NCI-H2171 (cell line): ENCODE measurements at places on chromosomes 1 and 21.

DNA sequence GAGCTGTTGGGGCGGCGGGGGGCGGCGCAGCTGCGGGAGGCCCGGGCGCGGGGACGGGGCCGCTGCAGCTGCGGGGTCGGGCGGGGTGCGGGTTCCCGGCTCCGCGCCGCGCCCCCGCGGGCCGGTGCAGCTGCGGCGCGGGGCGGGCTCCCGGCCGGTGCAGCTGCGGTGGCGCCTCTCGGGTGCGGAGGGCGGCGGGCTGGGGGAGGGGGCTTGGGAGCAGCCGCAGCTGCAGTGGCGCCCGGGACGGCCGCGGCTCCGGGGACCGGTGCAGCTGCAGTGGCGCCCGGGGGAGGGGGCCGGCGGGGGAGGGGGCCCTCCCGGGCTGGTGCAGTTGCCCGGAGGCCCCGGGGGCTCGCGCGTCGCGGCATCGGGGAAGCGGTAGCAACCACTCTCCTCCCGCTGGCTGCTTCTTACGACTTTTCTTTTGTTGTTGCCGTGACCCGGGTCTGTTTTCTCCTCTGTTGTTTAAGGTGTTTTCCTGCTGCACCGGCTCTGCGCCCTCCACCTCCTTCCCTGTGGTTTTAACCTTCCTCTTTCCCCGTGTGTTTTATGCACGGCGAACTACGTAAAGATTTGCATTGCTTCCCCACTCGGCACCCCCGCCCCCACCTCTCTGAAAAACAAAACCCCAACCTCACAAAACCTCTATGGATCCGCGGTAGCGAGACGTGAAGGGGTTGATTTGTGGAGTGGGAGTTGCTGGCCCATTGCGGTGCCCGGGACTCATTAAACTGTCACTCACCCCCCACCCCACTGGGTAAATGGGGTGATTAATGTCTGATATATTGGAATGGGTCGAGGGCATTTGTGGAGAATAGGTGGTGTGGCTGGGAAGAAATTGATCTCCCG is 1.7 kb upstream of the ZBTB18 start:
- DNase-seq = peak; percentile 32

- no peak for DNase-seq
Observed at GRCh38 chr1:111202366-111202706, 1.9 kb upstream of the DENND2D start.

GRCh38 chr21:14943616-14944015 is 121.2 kb downstream of the NRIP1 start:
- DNase-seq = no peak

DNA sequence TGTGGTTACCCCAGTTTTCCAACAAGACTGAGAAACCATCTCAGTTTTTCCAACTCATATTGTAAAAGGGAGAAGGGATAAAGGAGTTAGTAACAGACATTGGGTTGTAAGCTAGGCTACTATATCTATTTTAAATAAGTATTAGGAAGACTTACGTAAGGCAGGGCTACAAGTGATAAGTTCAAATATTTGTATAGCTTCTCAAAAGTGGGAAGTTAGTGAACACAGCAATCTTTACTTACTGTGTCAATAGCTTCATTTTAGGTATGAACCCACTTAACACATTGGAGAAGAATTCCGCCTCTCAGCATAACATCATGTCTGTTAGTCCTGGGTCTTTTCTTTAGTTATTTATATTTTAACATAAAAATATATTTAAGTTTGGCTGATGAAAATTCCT is 320.1 kb downstream of the TPR start:
- no peak for DNase-seq

GRCh38 chr1:210706246-210706645 is 377.5 kb downstream of the HHAT start:
- DNase-seq = no peak

GRCh38 chr1:147840909-147841308 is 61.7 kb upstream of the GJA8 start:
- no peak for DNase-seq

DNA sequence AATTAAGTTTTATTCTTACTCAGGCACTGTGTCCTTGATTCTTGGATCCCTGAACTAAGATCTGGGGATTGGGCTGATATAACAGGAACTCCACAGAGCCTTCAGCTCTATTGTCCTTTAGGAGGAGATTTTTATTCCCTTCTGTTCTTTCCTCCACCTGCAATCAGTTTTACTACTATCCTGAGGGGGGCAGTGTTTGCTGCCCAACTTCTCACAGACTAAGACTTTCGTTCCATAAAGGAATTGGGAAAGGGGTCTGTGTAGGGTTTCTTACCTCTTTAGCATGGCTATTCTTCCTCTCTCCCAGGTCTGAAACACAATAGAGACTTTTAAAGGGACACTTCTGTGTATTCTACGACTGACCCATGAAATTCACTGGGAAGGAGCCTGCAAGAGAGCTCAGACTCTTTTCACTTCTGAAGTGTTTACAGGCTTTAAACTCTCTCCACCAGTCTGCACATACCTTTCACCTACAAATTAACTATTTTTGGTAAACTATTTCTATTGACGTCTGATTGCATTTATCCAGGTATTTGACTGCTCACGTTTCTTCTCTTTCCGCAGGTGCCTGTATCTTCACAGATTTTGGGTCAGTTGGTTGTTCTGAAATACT is 103.3 kb upstream of the DEPDC1 start:
- DNase-seq = no peak

DNA sequence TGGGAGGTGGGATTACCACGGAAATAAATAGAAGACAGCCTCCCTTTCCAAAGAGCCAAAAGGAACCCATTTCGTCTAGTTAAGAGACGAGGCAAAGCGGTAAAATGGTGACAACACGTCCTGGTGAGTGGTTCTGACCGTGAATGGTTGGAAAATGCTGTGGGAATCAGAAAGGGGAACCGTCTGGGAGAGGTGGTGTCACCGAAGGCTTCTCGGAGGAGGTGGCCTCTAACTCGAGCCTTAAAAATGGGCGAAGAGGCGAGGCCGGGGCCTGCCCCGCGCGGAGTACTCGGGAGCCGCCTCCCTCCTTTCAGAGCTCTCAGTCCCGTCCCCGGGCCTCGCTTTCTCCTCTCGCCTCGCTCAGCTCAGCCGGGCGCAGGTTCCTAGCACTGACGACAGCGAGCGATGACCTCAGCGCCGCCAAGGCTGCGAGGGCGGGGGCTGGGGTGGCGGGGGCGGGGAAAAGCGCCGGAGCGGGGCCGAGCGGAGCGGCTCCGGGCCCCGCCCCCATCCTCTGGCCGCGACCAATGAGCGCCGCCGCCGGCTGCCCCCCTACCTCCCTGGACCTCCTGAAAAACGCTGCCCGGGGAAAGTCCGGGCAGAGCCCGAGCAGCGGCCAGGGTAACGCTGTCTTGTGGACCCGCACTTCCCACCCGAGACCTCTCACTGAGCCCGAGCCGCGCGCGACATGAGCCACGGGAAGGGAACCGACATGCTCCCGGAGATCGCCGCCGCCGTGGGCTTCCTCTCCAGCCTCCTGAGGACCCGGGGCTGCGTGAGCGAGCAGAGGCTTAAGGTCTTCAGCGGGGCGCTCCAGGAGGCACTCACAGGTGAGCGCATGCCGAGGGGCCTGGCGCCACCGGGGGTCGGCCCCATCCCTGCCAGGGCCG is at the start of gene BTG2:
Gene BTG2 (plus strand): TSS at position 601 of the 890 bp plus-strand sequence. CDS start 88 bp downstream, at position 689.
- peak; percentile 86 for DNase-seq

DNA sequence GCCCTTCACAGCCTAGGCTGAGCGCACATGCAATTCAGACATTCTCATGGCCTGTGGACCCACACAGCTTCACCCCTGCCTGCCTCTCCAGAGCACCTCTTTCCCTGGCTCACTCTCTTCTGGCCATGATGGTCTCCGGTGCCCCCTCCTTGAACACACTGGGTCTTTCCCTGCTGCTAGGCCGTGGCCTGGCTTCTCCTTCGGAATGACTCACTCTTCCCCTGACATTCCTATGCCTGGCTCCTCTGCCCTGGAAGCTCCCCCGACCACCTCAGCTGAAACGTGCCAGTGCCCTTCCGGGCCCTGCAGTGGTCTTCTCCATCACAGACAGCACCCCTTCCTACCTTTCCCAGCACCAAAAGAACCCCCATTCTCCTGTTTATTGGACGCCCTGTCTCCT is 28.3 kb downstream of the EPHA8 start:
- no peak for DNase-seq

GRCh38 chr1:33141781-33142180 is 40.1 kb downstream of the TRIM62 start:
- DNase-seq = no peak

DNA sequence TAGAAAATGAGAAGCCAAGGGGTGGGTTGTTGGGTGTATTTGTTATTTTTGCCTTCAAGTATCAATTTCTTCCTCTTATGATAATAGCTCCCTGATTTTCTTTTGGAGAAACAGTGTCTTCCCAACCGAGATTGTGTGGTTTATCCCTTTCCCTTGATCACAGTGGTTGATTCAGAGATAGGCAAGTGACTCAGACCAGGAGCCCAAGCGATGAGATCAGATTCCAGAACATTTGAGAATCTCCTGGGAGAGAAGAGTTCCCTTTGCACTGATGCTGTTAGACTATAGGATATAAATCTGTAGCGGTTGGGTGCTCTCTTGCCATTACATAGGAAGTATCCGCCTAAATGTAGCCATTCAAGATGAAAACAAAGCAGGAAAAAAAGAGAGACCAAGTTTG is 90.1 kb upstream of the WDR26 start:
- DNase-seq = no peak

GRCh38 chr1:156048663-156049258 is 4.8 kb downstream of the UBQLN4 start:
- DNase-seq = no peak

- DNase-seq = no peak
Observed at GRCh38 chr21:33033094-33033951, 7.6 kb downstream of the OLIG2 start.

DNA sequence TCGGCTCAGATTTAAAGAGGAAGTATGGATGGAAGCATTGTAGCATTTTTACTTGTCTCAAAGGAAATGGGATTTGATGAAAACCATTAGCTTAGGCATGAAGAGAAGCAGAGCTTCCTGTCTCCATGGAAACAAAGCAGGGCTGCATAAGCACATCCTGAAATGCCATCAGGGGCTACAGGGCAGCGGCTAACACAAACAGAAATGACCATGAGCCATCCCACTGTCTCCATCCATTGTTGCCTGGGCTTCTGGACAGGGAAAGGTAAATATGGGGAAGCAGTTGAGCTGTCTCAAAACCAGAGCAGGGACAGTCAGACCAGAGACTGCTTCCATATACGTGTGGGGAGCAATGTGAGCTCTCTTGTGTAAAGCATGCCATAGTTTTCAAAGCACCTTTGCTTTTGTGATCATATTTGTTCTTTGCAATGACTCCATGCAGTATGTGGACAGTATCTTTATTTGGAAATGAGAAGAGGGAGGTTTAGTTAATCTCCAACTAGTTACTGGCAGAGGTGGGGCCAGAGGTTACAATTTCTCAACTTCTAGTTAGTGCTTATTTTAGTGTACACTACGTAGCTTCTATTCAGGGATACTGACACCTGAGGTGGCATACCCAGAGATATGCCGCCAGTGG is 176.1 kb downstream of the CACNA1E start:
- DNase-seq = no peak

DNA sequence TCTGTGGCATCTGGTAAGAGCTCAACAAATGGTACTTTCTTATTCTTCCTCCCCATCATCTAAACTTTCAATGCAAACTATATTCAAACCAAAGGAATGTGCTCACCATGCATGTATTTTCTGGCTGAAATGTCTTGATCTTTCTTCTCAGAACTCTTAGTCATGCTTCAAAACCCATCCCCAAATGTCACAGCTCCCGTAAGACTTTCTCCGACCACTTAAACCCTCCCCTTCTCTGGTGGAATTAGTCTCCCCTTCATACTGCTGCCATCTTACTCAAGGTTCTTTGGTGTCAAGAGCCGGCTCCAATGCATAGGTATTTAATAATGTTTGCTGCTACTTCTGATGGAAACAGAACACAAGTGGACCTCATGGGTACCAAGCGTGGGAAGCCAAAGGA is 538.1 kb downstream of the MATN1 start:
- DNase-seq = no peak

- no peak for DNase-seq
Observed at GRCh38 chr1:221234791-221235190, 355.5 kb downstream of the HLX start.
